ENCODE measurements at places on chromosomes 3 and 15. TPM values are rescaled to one million over a fixed set of nuclear protein-coding genes. Genes with fewer than 3 reads are reported as not detected.

DNA sequence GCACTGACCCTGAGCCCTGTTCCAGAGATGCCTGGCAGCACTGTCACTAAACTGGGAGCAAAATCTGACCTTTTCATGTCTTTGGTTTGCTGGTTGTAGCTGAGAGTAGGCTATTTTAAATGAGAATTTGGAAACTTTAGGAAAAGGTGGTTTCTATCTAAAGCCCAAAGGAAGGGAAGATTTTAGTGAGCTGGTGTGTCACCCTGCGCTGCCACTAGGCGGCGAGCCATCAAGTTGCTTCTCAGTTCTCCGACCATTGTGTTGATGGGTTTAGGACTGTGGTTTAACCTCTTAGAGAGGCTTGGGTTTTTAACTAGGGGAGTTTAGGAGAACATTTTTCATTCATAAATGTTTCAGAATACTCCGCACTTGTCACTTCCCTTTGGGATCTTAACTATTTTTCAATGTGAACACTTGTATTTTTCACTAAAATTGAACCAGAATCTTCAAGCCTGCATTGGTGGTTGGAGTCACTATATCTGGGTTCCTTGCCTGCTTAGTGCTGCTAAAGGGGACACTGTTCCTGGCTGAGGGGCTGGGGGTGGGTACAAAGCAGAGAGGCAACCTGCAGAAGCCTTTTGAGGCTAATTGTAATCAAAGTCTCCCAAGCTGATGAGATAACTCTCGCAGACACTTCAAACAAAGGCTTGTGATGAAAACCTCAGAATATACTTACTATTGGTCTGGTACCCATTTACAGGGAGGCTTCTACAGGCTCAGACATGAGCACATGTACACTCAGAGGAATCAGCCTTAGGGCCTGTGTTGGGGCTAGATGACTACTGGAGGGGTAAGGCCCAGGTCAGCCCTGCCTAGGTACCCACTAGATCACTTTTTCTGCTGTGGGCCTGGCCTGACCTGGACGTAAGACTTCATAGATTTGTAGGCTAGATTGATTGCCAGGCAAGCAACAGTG, 16.8 kb downstream of the EXOSC7 start:
- no peak for DNase-seq

DNA sequence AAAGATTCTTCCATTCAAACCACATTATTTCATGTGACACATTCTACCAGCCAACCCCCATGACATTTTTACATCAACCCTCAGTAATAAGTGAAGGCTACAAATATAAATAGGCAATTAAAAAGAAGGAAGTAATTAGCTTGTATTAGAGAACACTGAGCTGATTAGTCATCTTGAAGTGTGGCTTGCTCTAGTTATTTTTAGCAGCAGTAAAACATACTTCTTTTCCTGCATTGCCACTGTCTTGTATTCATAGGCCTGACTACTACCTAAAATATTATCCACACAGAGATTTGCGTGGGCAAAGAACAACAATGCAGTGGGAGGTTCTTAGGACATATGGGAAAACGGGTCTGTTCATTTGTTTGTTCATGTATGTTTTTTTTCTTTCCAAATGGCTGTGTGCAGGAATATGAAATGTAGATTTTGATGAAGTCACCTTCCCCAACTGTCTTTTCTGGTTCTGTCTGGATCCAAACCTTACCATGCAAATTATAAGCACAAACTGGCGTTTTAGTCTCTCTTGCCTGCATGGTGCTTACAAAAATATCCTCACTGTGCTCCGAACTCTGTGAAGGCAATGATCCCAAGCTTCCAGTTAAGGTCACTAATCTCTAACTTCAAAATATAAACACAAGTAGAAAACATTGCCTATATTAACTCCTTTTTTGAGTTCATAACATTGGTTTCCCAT, 31.5 kb upstream of the TM4SF4 start:
- DNase-seq: no peak

DNA sequence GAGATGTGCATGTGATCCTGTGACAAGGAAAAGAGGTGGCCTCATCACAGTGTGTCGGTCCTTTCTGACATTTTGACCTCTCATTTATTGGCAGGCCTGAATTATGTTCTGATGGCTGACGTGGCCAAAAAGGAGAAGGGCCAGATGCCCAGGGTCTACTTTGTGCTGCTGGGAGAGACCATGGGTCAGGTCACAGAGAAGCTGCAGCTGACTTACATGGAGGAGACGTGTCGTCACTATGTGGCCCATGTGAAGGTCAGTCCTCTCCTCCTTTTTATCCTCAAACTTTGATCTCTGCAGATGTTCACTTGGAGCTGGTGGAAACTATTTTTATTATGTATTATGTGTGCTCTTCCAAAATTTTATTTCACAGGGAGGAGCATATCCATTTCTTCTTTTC, 319.3 kb upstream of the CTDSPL start:
- no peak for DNase-seq

DNA sequence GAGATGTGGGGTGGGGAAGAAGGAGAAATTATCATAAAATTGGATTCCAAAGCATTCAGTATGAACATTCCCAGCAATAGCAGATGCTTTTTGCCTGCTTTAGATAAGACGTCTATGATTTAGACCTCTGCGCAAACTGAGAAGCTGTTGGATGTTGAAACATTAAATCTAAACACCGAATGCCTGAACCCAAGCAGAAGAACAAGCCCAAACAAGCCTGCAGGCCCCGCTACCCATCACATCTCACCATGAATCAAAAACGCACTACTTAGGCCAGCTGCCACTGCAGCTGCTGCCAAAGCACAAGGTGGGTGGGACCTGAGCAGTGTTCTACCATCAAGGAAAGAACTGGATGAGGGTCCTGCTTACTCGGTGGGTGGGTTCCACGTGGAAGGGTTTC, 24.4 kb upstream of the THBS1 start:
- DNase-seq: no peak

GRCh38 chr3:113174801-113175485, 36.4 kb upstream of the BOC start:
- no peak for DNase-seq

DNA sequence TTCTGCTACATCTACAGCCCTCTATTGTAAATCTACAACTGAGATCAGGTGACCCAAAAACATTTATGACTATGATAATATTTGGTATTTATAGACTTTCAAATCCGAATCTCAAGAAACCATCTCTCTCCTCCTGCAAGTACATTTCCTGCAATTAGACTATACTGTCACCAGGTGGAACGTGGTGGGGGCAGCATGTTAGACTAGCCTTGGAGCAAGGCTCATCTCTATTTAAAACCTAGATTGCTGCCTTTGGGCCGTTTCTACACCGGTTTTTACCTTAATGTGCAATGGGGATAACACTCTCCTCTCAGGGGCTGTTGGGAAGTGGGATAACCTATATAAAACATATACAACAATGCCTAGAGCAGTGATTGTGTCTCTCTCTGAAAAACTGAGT, 3.8 kb upstream of the KATNBL1 start:
- DNase-seq: no peak

GRCh38 chr3:139941580-139941979, 6.6 kb downstream of the CLSTN2 start:
- DNase-seq: no peak

Gene SERINC4
- 0.28 TPM for total RNA-seq

Gene CTXN2
- total RNA-seq: not detected

Gene WDR93
- not detected for total RNA-seq

Gene PRSS50
- 0.55 TPM for total RNA-seq
